CD4-positive, alpha-beta T cell treated with Interleukin-4 for 1 hour (primary cell): ENCODE measurements at places on chromosomes 12 and 14.

DNA sequence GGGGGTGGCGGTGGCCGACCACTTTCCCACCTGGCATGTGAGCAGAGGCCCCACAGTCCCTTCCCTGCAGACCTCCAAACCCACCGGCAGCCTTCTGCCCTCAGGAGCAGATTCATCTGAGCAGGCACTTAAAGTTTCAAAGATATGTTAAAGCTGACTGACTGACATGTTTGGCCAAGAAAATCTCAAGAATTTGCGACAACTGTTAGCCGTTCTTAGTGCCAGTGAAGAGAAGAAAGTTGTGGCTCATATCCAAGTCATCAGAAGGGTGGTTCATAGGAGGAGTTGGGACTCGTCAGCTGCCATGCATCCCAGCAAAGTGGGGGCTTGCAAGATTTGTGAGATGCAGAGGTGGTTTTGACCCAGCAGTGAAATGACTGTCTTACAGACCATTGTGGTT, 27.2 kb downstream of the ELK3 start:
- no peak for DNase-seq

- DNase-seq, result peak; percentile 5
Measured at GRCh38 chr12:2284857-2285256, 232.1 kb downstream of the CACNA1C start.

- DNase-seq, result no peak
Measured at GRCh38 chr14:43591776-43592175, 915.3 kb downstream of the FSCB start.

GRCh38 chr14:92502541-92503286, 10.9 kb upstream of the RIN3 start:
- no peak for DNase-seq

DNA sequence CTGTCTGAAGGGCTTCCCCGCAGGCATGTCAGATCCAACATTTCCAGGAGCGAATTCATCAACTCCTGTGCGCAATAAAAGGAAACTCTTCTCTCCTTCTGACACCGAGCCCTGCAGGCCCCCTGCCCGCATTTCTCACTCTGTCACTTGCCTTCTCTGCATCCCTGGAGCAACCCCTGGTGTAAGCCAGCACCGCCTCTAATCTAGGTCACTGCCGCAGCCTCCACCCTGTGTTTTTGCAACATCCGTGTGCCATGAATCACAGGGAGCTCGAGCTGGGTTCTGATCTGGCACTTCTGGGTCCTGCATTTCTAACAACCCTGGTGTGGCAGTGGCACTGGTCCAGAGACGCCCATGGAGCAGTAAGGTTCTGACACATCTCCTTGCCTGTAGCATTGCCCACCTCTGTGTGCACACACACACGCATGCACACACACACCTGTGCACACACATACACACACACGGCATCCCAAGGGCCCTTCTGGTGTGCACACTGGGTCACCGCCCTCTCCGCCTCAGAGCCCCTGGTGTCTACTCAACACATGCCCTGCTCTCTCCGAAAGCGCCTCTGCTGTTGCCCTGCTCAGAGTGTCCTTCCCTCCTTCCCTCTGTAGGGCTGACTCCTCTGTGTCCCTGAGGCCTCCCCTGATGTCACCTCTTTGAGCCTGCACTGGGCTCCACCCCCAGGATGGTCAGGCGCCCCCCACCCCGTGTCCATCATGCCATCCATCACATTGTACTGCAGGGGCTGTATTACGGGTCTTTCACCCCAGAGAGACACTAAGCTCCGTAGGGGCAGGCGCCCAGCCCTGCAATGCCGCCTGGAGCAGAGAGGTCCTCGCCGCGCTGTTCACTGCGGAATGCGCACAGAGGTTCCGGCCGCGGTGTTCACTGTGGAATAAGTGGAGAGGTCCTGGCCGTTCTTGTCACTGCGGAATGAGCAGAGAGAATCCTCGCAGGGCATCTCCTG, 111.4 kb upstream of the SFSWAP start:
- DNase-seq, result no peak
